CD8-positive, alpha-beta memory T cell (primary cell): ENCODE measurements at places on chromosomes 3 and 15. TPM values are rescaled to one million over a fixed set of nuclear protein-coding genes. Genes with fewer than 3 reads are reported as not detected.

The EXD1 gene
- total RNA-seq = not detected

The FANCD2OS gene
- not detected for total RNA-seq

- H3K4me1 ChIP-seq = no peaks in the 10 kb centered on the region
- H3K4me3 ChIP-seq = no peak overlapping the region
- no peaks in the 10 kb centered on the region for H3K36me3 ChIP-seq
- H3K27me3 ChIP-seq = no peaks in the 10 kb centered on the region
- no peak for DNase-seq
Observed at GRCh38 chr3:40046149-40046548, 236.7 kb downstream of the MYRIP start.

GRCh38 chr3:111903067-111903511 is 44.0 kb downstream of the PHLDB2 start:
- H3K27me3 ChIP-seq = no peaks in the 10 kb centered on the region
- no peaks in the 10 kb centered on the region for H3K4me1 ChIP-seq
- no peak overlapping the region for H3K4me3 ChIP-seq
- DNase-seq = no peak

GRCh38 chr3:159902546-159903314 is 85.9 kb upstream of the IL12A start:
- no peak for DNase-seq
- no peak overlapping the region for H3K27ac ChIP-seq
- H3K36me3 ChIP-seq = no peaks in the 10 kb centered on the region
- no peak overlapping the region for H3K4me3 ChIP-seq

DNA sequence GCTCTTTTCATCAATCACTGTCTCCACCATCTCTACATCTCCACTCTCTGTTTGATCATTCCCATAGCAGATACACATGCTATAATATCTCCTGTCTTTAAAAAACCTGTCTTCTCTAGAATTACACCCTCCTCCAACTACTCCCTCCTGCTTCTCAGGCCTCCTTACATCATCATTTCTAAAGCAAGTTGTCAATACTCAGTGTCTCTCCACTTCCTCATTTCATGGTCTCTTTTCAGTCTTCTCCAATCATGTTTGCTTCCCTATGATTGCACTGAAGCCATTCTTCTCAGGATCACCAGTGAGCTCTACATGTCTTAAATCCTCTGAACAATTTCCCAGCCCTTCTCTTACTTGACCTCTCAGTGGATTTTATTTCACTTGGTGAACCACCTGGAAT is 87.0 kb upstream of the ZNF280D start:
- H3K27me3 ChIP-seq = no peaks in the 10 kb centered on the region
- H3K4me3 ChIP-seq = no peak overlapping the region
- H3K27ac ChIP-seq = no peak overlapping the region
- no peaks in the 10 kb centered on the region for H3K36me3 ChIP-seq
- DNase-seq = no peak
- H3K4me1 ChIP-seq = no peaks in the 10 kb centered on the region

DNA sequence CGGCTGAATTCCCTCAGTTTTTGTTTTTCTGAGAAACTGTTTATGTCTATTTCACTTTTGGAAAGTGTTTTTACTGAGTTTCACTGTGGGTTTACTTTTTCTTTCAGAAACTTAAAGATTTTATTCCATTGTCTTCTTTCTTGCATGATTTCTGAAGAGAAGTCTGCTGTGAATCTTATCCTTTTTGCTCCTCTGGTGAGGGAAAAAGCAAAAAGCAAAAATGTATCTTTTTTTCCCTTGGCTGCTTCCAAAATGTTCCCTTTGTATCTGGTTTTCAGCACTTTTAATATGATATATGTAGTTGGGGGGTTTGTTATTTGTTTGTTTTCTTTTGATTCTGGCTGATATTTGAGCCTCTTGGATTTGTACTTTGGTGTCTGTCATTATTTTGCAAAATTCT is 538.0 kb downstream of the GABRG3 start:
- no peaks in the 10 kb centered on the region for H3K27me3 ChIP-seq
- H3K4me3 ChIP-seq = no peak overlapping the region
- no peaks in the 10 kb centered on the region for H3K4me1 ChIP-seq
- no peak overlapping the region for H3K27ac ChIP-seq
- DNase-seq = no peak
- H3K36me3 ChIP-seq = no peaks in the 10 kb centered on the region

GRCh38 chr15:49215768-49216739 is 46.0 kb downstream of the GALK2 start:
- H3K4me3 ChIP-seq = no peak overlapping the region
- DNase-seq = no peak
- H3K36me3 ChIP-seq = no peaks in the 10 kb centered on the region
- H3K27me3 ChIP-seq = no peaks in the 10 kb centered on the region
- H3K27ac ChIP-seq = no peak overlapping the region

GRCh38 chr15:95615436-95615835 is 715.1 kb upstream of the NR2F2 start:
- H3K4me3 ChIP-seq = no peak overlapping the region
- H3K36me3 ChIP-seq = no peaks in the 10 kb centered on the region
- H3K27ac ChIP-seq = no peak overlapping the region
- H3K27me3 ChIP-seq = no peaks in the 10 kb centered on the region
- no peak for DNase-seq
- H3K4me1 ChIP-seq = no peaks in the 10 kb centered on the region

DNA sequence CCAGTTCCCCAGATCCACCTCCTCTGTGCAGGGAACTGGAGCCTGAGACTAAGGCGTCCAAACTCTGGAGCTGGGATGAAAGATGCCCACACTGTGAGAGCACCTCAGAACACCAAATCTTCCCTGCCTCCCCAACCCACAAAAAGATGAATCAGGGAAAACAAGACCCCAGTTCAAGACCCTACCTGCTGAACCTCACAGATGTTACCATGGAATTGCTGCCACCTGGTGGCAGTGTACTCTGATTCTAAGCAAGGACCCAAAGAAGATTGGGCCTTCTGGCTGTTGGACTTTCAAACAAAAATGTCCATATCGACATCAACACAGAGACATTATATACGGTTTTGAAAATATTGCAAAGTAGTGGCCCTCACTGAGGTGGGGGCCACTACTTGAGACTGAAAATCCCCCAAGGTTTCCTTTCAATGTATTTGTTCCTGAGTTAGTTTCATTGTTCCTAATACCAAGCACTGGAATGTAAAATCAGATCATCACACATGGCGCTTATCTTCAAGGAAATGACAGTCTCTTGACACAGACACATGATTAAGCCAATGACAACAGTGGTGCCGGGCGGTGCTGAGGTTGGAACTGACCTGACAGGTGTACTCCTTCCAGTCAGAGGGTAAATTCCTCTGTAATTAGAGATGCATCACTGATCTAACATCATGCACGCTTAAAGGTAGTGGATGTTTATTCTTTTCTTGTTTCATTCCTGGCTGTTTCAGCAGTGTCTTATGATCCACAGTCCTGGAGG is 67.6 kb downstream of the SLC6A11 start:
- no peak overlapping the region for H3K27ac ChIP-seq
- H3K27me3 ChIP-seq = peaks cover 5% of the 10 kb centered on the region
- no peaks in the 10 kb centered on the region for H3K36me3 ChIP-seq

DNA sequence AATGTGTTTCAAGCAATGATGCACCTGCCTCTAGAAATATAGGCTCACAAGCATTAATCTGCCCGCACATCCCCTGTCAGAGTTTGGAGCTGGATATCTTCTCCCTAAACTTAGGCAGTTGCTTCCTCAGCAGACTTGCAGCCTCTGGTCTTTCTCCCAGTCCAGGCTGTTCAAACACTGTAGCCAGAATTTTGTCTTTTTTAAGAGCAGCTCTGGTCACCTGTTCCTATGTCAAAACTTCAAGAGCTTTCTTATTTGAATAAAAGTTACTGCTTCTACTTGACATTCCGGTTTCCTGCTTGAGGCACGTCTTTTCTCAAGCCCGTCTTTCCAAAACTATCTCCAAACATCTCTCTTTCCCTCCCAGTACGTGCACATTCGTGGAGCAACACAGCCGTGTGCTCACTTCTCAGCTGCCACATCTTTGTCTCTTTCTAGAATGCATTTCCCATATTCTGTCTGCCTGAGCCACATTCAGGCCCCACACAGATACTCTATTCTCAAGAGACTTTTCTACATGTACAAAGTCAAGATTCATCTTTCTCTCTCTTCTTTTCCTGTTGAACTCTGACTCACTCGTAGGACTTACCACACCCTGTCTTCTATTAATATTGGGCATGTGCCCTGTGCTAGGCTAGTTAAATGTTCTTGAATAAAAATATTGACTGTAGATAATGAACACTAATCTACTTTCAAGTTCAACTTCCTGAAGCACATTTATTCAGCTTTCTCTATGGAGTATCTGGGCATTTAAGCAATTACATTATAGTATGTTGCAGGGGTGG is 307.7 kb upstream of the SOX2 start:
- no peaks in the 10 kb centered on the region for H3K4me1 ChIP-seq
- DNase-seq = no peak
- no peak overlapping the region for H3K27ac ChIP-seq
- no peaks in the 10 kb centered on the region for H3K36me3 ChIP-seq
- no peak overlapping the region for H3K4me3 ChIP-seq
- H3K27me3 ChIP-seq = no peaks in the 10 kb centered on the region

DNA sequence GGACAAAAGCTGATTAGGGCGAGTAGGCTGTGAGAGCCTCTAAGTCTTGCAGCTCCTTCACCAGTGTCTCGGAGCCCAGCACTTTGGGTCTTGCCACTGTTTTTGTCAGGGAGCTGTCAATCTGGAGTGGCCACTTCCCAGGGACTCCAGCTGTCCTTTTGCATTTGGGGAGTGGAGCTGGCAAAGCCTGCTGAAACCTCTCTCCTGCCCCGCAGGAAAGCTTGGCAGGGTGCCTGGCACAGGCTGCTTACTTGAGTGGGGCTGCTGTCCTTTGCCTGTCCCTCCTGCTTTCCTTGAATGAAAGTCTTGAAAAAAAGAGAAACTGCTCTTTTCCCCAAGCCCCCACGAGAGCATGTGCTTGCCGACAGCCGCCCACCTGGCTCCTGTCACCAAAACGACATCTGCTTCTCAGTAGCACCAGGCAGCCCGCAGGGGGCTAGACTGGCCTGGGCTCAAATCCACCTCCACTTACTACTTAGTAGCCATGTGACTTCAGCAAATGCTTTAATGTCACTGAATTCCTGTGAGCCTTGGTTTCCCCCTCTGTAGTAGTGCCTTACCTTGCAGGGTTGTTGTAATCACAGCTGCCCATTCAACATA is 13.7 kb downstream of the USP13 start:
- H3K4me3 ChIP-seq = no peak overlapping the region
- no peaks in the 10 kb centered on the region for H3K27me3 ChIP-seq
- H3K27ac ChIP-seq = no peak overlapping the region
- no peaks in the 10 kb centered on the region for H3K4me1 ChIP-seq
